Urothelium cell line (cell line): ENCODE measurements at places on chromosomes 7 and 10.

- no peak for DNase-seq
Observed at GRCh38 chr10:123575105-123575504, 91.0 kb upstream of the GPR26 start.

DNA sequence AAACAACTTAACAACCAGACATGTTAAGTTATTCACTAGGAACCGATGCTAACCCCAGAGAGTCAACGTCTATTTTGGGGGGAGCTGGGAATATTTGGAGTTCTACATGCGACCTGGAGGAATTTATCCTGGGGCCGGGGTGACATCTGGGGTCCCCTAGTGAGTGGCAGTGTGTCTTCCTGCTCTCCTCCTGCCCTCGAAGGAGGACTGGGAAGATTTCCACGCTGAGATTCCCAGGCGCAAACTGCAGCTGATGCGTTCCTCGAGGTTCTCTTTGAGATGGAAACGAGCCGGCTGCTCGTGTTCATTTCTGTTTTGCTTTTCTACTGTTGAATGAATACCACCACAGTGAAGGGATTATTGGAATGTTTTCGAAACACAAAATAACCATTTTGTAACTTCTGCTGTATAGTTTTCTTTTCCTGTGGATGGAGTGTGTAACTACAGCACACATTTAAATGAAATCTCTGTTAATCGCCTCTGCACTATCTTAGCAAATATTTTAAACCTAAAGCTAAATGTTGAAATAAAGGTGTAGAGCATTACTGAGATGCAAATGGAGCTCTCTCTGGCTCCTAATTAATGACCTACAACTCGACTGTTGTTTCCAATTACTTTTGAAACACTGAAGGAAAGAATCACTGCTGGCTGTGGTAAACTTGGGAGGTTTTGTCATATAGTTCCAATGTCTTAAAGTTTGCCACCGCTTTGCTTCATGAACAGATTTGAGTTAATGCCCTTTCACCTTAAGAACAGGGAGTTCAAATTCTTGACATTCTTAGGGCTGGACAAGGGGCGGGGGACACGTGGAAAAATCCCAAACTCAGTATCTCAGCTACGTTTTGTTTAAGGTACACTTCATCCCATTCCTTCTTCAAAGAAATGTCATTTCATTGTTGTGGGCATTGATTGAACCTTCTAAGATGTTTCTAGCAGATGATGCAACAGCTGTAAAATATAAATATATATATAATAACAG, 21.1 kb downstream of the GATA3 start:
- DNase-seq: no peak

DNA sequence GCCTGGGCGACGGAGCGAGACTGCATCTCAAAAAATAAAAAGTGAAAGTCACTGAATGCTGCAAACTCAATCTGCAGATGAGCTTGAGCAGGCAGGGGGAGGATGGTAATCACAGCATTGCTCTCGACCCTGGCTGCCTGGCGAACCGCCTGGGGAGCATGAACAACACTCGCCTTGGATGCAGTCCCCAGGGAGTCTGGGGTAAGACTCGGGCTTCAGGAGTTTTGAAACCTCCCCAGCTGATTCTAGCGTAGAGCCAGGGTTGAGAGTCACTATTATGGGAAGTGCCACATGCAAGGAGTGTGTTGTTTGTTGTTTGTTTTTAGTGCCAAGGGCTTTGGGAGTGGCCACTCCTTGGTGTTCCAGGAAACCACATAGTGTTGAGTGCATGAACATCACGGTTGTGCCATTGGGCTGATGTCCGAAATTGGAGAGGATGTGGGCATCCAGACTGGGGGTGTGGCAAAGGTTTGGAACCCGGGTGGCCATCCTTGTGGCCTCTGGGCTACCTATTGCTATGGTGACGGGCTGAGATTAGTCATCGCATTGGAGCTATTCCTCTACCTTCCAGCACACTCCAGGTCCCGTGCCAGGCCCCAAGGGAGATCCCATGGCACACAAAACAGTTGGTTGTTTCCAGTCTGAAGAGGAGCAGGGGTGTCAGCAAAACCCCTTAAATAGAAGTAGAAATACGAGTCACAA, 92.6 kb downstream of the RGS10 start:
- peak; percentile 85 for DNase-seq

GRCh38 chr7:93811198-93811597, 79.4 kb downstream of the TFPI2 start:
- no peak for DNase-seq

- no peak for DNase-seq
Observed at GRCh38 chr7:157521752-157522151, 184.9 kb downstream of the DNAJB6 start.

- no peak for DNase-seq
Observed at GRCh38 chr7:112383671-112384417, 66.4 kb upstream of the IFRD1 start.

DNA sequence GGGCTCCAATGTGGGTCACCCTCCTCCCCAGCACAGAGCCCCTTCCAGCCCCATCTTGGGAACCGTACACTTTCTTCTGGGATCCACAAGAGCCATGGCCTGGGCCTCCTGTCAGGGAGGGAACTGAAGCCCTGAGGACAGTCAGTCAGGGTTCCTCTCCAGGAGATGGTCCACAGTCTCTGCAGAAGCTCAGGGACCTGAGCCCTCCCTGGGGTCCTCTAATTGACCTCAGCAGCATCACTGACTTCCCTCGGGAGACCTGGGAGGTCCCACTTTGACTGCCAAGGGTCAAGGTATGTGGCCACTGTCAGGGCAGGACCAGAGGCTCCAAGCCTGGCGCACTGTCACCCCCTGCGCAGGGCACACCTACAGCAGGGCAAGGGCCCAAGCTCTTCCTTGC, 32.3 kb downstream of the NOD1 start:
- no peak for DNase-seq

- no peak for DNase-seq
Observed at GRCh38 chr10:61166065-61166464, 222.1 kb upstream of the RHOBTB1 start.

DNA sequence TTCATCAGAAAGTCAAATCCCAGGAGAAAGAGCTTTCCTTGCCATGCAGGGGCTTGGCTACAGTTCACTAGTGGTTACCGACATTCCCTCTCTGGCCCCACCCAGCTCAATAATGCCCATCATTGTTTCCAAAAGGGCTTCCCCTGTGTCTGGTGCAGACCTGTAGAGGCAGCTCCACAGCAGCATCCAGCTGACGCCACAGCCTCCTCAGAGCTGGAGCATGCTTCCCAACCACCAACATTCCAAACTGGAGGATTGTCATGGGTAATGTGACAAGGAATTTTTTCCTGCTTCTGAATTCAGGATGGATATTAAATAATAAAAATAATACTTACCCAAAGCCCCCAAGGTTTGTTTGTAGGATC, 77.4 kb downstream of the ZNF365 start:
- peak; percentile 81 for DNase-seq

DNA sequence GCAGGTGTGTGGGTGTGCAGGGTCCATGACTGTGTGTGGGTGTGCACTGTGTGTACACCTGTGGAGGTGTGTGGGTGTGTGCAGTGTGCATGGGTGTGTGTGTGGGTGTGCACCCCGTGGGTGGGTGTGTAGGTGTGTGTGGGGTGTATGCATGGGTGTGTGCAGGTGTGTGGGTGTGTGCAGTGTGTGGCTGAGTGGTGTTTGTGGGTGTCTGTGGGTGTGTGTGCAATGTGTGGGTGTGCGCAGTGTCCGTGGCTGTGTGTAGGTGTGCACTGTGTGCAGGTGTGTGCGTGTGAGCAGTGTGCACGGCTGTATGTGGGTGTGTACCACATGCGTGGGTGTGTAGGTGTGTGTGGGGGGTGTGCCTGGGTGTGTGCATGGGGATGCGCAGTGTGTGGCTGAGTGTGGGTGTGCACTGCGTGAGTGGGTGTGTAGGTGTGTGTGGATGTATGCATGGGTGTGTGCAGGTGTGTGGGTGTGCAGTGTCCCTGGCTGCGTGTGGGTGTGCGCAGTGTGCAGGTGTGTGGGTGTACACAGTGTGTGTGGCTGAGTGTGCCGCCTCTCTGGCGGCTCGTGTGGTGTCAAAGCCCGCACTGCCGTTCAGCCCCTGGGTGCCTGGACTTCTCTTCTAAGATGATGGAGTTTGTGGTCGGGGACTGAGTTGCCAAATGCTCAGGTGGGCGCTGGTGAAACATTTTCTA, 208.3 kb downstream of the DNAJB6 start:
- DNase-seq: no peak

DNA sequence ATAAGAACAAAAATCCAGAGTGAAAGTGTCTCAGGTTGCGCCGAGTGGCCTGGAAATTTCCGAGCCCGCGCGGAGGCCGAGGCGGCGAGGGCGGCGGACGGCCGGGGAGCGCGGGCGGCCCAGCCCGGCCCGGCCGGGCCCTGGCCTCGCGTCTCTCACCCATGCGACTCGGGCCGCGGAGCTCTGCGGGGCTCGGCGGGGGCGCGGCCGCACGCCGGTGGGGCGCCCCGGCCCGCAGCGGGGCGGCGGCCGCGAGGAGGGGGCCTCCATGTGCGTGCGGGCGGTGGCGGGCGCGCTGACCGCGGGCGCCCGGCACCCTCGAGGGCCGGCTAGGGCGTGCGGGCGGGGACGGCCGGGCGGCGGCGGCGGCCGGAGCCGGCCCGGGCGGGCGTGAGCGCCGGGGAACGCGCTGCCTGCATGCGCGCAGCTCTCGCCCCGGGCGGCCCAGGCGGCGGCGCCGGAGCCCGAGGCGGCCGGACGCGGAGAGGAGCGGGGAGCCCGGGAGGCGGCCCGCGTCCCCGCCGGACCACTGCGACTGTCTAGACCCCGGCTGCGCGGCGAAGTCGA, 302 bp upstream of the EN2 start:
- DNase-seq: no peak

- no peak for DNase-seq
Observed at GRCh38 chr7:37113661-37114355, 334.9 kb downstream of the ELMO1 start.

DNA sequence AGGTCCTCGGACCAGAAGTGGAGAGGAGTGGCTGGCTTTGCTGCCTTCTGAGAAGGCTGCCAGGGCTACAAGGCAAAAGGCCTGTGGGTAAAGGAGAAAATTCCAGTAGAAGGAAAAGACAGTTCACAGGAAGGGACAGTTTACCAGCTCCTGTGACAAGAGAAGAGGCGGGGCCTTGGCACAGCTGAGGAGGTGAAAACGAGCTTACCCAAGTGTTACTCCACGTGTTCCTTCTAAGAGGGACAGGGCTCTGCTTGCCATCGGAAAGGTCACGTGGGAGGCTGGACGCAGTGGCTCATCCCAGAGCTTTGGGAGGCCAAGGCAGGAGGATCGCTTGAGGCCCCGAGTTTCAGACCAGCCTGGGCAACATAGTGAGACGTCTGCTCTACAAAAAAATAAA, 129.4 kb upstream of the ZNF746 start:
- DNase-seq: no peak

DNA sequence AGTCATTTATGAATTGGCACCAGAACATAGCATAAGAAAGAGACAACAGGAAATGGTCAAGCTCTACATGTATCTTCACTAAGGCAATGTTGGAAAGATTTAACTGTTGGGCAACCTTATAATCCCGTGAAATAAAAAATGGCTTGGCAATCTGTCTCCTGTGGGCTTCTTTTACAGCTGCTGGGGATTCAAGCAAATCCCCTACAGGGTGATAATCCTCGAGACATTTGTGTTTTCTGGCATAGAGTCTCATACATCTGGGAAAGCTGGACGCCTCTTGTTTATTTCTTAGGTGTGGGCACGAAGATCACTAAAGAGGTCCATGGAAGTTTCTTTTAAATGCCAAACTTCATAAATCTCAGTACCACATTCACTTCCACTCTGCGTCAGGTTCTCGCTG, 82.2 kb upstream of the GPR141 start:
- DNase-seq: no peak

DNA sequence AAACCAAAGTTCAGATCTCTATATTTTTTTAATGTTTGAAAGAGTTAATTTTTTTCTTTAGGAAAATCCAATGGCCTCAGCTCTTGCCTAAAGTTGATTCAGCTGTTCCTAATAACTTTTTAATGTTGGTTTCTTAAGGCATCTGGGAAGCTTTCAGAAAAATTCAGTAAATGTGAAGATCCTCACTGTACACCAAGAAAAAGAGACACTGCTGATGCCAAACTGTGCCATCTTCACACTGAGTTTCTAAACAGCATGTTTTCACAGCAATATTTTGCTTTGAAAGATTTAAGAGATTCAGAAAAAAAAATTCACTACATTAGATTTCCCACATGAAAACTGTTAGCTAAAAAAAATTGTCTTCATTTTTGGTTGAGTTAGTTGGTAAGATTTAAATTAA, 249.4 kb downstream of the NEBL start:
- DNase-seq: no peak

GRCh38 chr10:89373916-89374711, 3.7 kb upstream of the IFIT1B start:
- peak; percentile 26 for DNase-seq

GRCh38 chr10:22476601-22477321, 131.5 kb downstream of the SPAG6 start:
- no peak for DNase-seq

GRCh38 chr7:101990811-101991418, 173.5 kb downstream of the CUX1 start:
- DNase-seq: no peak

DNA sequence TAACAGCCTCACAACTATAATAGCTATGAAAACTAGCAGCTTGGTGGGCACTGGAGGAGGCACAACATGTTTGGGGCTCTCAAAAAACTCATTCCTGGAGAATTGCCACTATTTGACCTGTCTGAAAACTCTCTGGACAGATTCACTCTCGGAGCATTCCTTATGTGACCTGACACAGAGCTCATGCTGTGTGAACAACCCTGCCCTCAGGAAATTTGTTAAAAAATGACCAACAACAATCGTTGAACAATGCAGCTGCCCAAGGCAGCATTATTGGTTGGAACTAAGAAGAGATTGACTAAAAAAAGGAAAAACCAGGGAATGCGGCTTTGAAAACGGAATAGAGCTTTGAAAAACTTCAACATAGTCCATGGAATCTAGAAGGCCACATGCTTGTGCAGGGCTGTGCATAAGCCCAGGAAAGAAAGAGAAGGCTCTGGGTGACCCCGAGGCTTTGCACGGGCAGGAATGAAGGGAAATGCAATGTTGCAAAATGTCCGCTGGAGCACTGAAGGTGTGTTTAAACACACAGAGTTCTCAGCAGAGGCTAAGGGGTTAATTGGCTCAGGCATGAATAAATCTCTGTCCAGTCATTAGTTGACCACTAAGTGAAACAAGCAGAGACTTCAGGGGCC, 52.8 kb downstream of the NAMPT start:
- no peak for DNase-seq

DNA sequence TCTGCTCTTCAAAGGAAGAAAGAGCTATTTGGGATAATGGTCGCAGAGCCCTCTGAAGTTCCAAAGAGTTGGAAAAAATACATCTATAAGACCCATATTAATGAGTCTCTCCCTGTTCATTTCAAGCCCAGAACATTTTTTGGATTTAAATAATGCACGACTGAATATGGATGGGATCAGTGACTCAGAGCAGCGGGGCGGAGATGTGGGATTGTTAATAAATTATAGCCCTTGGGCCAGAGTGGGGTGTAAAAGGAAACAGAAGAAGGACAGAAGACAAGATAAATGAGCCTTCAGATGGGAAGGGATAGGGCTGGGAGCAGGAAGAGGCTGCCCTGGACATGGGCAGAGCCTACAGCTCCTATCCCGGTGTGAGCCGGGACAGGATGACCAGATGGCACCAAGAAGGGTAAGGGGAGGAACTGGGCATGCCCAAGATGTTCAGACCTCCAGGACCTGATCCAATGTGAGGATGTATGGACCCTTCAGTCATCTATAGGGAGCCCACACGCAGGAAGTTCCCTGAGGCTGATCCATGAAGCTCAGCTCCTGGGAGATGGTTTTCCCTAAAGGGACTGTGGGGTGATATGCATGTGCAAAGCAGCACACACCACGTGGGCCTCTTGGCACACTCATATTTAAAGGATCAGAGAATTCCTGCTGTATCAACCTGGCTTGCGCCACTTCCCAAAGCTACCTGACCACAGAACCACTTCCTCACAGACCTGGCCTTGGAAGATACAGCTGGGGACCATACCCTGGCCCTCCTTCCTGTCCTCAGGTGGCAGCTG, 96.1 kb upstream of the PLXNA4 start:
- DNase-seq: no peak
